Fibroblast of upper back skin (primary cell): ENCODE measurements at places on chromosomes 3 and 15.

DNA sequence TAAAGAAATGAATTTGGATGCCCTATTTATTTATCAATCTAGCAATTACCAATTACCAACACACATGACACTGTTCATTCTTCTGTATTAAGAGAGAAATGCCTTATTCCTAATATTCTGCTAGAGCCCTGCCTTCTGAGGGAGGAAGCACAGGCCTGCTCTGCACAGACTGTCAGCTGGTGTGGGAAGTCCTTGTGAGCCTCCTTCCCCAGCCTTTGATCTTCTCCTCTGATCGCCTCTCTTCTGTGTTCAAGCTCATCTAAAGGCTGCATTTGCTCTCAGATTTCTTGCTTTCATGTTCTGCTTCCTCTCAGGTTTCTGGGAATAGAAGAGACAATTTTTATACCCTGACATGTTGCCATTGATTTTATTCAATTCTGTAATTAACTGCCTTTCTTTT, 290.6 kb upstream of the UMPS start:
- no peak for DNase-seq

GRCh38 chr15:96075895-96076294, 254.6 kb upstream of the NR2F2 start:
- no peak for DNase-seq

GRCh38 chr3:149010504-149010951, 19.2 kb downstream of the GYG1 start:
- no peak for DNase-seq

- DNase-seq, result no peak
Observed at GRCh38 chr3:38964646-38965045, 87.1 kb downstream of the SCN11A start.

DNA sequence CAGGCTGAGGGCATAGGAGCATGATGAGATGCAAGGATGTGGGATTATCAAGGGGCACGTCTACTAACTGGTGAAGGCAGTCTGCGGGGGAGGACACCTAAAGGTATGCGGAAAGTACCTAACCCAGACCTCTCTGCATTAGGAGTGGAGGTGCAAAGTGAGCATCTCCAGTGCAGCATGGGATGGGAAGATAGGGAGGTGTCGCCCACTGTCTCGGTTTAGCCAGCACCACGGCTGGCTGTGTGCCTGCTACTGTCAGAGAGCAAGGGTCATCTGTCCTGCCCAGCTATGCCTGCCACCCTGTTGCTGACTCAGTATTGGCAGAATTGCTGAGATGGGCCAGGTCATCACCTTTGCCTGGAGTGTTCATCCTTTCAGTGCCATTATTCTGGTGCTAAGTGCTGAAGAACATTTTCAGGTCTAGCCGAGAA, 40.1 kb downstream of the OXNAD1 start:
- DNase-seq, result no peak

DNA sequence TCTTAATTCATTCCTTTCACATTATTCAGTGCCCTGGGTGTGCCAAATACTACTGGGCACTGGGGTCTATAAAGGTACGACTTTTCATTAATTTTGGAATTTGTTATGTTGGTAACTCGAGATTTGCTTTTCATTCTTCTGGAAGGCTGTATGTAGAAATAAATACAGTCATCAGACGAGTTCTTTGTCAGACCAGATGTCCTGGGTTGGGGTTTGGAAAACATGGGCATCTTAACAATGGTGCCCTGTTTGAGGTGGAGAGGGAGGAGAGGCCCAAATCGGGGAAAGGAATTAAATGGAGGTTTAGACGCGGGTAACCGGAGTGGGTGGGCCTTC, 662 bp upstream of the GLCE start:
- no peak for DNase-seq

DNA sequence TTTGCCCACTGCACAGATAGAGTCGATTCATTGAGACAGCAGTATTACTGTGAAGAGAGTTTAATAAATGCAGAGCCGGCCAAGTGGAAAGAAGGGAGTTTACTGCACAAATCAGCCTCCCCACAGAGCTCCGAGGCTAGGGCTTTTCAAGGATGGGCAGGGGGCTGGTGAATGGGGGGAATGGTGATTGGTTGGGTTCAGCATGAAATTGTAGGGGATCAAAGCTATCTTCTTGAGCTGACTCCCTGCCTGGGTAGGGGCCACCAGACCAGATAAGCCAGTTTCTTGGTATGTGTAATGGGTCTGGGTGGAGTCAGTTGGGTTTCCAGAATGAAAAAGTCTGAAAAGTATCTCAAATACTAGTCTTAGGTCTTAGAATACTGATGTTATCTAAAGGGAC, 66.6 kb downstream of the SYNPR start:
- DNase-seq, result no peak

DNA sequence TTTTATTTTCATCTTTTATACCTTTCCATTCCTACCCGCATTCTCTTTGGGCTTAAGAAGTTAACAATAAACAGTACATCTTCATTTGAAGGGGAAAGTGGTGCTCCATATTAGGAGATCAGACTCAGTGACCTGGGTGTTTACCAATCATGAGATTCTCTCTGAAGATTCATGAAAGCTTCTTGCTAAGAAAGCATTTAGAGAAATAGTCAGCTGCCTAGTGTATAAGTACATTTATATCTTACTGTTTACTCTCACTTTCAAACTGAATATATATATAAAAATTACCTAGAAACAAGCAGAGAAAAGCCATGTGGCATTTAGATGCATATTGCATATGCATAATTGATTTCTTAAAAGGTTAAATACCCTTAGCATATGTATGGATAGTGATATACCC, 100.5 kb downstream of the KCNH8 start:
- no peak for DNase-seq
